NCI-H1417 treated with DMSO at 0.1 percent for 48 hours (cell line): ENCODE measurements at places on chromosomes 5 and 9.

DNA sequence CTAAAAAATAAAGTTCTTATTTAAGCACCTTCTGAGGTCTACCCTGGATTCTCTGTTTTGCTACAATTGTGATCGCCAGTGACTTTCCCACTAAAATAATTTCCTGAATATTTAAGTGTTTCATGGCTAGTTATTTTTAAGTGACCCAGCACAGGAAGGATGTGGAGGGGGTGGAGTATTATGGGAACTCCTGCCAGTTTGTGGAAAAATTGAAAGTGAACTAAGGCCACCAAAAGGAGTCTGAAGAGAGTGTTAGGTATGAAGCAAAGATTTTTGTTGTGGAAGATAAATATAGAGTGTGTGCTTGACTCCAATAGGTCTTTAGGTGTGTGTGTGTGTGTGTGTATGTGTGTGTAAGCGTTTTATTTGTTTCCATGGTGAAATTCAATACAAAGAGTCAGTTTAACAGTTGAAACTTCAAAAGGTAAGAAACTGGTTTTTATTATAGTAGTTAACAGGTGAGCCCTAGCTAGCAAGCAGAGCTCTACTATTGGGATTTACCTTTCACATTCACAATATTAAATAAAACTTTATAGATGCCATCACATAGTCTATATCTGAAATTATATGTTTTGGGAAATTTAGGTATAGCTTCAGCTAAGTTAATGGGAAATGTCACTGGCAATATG is 25.6 kb downstream of the RASGRF2 start:
- DNase-seq: no peak

- DNase-seq: no peak
Observed at GRCh38 chr5:3025392-3025791, 273.9 kb upstream of the IRX2 start.

DNA sequence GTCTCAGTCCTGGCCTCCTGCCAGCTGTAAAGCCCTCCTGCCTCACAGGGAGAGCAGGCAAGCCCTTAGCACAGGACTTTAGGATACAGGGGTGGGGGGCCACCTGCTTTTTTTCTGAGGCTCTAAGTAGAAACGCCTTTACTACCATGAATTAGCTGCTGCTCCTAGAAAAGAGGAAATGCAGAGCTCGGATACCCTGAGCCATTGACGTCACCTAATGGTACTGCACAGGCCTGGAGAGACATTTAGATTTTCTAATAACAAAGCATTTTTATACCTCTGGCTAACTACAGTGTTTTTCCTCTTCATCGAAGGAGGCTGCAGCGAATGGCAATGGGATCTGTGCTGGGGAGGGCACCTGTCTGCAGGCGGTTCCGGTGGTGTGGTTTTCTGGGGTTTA is 137.0 kb downstream of the WDR41 start:
- DNase-seq: no peak

DNA sequence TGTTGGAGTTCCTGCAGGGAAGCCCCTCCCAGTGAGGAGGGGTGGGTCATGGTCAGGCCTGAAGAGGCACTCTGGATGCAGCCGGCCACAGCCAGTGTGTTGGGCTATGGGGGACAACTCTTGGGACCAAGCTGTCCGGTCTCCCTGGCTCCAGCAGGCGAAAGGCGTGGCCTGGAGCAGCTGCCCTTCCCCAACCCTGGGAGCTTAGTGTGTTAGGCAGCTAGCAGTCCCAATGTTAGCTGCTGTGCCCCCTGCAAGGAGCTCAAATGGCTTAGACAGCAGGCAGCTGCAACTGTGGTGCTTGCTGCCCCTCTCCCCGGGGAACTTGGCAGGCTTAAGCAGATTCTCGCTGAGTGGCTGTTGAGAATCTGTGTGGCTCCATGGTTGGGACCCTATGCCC is 67.5 kb upstream of the ACTBL2 start:
- no peak for DNase-seq

GRCh38 chr9:93041108-93041802 is 17.2 kb upstream of the SUSD3 start:
- DNase-seq: no peak

DNA sequence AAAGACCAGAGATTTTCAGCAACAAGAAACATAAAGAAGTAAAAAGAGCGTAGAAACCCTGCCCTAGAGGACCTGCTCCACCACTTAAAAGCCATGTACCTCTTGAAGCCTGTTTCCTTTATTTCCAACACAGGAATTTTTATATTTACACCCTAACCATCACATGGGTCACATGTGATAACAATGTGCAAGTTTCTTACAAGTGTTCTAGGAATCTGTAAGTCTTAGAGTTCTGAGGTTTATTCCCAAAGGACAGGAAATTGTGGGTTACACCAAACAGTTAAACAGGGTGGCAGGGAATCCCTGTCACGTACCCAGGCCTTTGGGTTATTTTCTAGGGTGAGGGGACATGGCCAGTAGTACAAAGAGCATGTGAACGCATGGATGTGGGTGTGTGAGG is 108.6 kb upstream of the CCDC152 start:
- no peak for DNase-seq

DNA sequence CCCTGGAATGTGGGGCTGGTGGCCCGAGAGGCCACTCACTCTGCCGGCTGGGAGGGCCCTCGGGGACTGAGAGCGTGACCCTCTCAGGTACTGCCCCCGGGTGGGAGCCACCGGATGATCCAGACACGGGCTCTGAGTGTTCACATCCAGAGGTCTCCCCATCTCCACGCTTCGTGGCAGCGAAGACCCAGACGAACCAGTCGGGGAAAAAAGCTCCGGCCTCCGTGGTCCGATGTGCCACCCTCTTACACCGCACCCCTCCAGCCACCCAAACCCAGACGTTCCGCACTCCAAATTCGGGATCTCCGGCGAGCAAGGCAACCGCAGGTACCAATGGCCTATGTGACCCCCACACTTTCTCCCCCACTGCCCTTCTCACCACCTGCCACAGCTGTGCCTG is 49.5 kb downstream of the AMBP start:
- DNase-seq: no peak

GRCh38 chr9:121296213-121297127 is 28.5 kb downstream of the GSN start:
- no peak for DNase-seq

- no peak for DNase-seq
Observed at GRCh38 chr5:60677850-60678664, 21.9 kb downstream of the DEPDC1B start.

GRCh38 chr5:43926923-43927322 is 323.9 kb downstream of the NNT start:
- DNase-seq: no peak

- no peak for DNase-seq
Observed at GRCh38 chr5:138770977-138771376, 17.8 kb downstream of the CTNNA1 start.

DNA sequence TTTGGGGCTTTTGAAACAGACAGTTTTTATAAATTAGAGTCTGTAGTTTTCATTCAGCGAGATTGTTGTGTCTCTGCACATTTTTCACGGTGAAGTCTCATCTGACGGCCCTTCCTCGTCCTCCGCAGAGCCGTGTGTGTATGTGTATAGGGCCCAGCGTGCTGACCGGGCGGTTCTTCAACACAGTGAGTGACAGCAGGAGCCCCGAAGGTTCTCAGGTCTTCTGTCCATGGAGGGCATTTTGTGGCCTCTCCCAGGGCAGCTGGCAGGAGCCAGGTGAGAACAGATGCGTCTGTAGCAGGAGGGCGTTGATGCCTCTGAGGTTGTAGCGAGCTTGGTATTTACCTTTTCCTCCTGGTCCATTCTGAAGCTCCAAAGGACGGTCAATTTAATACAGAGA is 116.0 kb upstream of the LPCAT1 start:
- DNase-seq: no peak

DNA sequence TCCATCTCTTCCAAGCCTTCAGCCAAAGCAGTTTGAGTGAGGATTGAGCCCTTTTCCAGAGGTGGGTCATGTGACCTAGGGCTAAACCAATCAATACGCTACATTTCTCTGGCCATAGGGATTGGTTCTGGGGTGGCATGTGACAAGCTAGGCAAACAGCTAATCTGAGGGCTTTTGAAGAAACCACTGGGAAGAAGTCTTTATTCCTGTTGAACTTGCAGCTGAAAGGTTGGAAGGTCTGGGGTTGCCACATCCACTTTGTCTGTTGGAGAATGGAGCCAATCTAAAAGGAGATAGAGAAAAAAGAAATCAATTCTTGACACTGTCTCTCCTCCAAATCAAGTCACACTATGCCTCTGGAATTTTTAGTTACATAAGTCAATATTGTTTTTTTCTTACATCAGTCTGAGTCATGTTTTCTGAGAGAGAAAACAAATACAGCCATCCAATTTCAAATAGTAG is 637.8 kb upstream of the WWC1 start:
- no peak for DNase-seq

- no peak for DNase-seq
Observed at GRCh38 chr9:91193087-91193657, 168.5 kb downstream of the AUH start.

DNA sequence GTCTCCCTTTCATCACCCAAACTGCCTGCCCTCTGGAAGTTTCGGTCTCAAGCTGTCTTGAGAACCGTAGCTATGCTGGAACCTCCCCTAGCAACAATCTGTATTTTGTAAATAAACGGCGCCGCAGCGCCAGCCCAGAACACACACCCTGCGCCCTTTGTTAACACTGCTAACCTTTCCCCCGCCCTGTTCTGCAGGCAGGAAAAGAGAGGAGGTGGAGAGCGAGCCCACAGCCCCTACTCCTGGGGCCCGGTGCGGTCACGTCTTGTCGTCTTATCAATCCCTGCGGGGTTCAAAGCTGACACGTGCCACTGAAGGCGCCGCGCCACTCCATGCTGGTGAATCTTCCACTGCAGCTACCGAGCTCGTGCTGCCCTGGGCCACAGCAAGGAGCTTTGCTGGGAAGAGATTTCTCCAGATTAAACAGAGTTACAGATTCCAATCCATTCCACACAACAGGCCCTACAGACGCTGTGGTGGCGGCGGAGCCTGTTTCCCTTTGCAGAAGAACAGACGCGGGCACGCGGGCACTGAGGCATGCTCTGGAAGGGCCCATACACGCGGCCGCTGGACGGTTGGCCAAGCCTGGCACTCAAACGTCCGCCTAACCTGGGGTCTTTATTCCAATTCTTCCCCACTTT is 25.3 kb downstream of the ZDHHC11B start:
- DNase-seq: peak; percentile 0

DNA sequence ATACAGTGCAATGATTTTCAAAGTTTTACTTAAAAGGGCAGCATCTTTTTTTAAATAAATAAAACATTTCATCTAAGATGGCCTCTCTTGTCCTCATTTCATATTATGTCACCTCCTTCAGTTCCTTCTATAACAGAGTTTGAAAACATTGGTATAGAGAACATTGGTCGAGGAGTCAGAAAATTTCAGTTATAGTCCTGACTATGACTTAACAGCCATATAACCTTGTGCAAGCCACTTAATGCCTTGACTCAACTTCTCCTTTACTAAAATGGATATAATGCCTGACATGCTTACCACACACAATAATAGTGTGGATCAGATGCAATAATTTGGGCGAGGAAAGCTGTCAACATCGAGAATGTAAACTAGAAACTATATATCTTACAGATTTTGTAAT is 22.6 kb downstream of the SSBP2 start:
- DNase-seq: no peak

- DNase-seq: no peak
Observed at GRCh38 chr9:131214286-131214856, 61.9 kb downstream of the FAM78A start.

DNA sequence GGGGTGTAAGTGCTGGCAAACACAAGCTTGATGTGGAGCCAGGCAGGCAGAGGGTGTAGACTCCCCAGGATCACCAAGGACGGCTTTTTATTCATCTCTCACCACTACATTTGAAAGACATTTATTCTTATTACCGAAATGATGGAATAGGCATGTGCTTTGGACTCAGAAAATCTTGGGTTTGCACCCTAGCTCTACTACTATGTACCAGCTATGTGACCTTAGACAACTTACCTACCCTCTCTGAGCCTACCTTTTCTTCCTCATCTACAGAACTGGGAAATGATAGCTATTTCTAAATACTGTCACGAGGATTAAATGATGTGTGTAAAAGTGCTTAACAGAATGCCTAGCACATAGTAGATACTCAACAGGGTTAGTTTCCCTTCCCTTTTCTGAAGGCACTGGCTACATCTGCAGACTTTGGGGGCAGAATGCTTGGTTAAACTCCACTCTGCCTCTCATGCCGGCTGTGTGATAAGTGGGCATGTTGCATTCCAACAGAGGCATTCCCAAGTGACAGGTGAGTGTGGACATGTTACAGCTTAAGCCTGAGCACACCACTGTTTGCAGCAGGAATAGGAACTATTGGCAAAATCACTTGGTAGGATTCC is 94.8 kb downstream of the SLC1A3 start:
- no peak for DNase-seq

GRCh38 chr5:153988510-153988909 is 50.2 kb downstream of the FAM114A2 start:
- DNase-seq: no peak

DNA sequence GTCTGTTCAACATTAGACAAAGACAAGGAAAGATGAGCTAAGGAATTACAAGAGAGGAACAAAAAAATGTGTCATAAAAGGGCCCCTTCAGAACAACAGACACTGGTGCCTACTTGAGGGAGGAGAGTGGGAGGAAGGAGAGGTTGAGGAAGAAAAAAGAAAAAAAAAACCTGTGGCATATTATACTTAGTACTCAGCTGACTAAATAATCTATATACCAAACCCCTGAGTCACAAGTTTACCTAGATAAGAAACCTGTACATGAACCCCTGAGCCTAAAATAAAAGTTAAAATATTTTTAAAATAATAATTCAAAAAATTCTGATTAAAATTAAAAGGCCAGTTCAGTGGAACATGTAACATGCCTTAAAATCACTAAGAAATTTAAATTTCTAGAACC is 107.3 kb downstream of the MTREX start:
- no peak for DNase-seq

- DNase-seq: no peak
Observed at GRCh38 chr5:103847060-103847459, 284.5 kb upstream of the NUDT12 start.
